ENCODE measurements at places on chromosomes 1 and 21.

DNA sequence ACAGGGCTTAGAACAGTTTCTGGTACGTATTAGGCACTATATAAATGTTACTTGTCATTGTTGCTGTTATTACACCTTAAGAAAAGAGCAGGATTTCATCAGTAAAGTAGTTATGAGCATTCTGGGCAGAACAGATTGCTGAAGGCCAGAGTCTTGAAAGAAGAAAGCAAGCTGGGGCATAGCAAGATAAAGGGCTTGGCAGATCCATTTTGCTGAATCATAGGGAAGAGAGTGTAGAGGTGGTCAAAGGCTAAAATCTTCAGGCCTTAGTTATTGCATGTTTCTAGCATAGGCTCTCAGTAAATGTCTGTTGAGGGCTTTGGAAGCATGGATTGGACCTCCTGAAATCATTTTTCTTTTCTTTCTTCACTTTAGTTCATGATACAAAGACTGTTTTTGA is 67.5 kb downstream of the PLA2G4A start:
- no peak for DNase-seq

DNA sequence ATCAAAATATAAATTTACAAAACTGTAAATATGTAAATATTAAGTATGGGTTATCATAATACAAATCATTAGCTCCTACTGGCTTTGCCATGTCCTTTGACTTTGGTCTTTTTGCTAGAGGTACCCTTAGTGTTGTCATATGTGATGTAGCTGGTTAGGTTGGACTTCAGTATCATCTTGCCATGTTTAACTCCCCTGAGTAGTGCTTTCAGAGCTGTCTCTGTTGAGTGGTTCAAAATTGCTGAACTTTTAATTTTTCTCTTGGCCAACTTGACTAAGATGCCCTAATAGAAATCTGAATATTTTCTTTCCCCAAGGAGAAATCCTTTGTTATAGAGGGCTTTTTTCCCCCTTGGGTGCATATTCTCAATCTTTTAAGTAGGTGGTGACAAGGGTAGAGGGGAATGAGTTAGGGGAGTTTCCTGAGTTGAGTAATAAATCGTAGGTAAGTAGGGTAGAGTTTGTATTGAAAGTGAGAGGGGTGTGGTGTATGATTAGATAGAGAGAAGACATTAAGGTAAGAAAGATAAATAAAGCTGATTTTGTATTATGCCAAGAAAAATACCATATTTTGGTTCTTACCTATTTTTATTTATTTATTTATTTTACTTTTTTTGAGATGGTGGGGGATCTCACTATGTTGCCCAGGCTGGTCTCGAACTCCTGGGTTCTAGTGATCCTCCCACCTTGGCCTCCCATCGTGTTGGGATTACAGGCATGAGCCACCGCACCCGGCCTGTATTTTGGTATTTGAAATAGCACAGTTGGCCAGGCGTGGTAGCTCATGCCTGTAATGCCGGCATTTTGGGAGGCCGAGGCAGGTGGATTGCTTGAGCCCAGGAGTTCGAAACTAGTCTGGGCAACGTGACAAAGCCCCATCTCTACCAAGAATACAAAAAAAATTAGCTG is 21.8 kb downstream of the RPRD2 start:
- no peak for DNase-seq

DNA sequence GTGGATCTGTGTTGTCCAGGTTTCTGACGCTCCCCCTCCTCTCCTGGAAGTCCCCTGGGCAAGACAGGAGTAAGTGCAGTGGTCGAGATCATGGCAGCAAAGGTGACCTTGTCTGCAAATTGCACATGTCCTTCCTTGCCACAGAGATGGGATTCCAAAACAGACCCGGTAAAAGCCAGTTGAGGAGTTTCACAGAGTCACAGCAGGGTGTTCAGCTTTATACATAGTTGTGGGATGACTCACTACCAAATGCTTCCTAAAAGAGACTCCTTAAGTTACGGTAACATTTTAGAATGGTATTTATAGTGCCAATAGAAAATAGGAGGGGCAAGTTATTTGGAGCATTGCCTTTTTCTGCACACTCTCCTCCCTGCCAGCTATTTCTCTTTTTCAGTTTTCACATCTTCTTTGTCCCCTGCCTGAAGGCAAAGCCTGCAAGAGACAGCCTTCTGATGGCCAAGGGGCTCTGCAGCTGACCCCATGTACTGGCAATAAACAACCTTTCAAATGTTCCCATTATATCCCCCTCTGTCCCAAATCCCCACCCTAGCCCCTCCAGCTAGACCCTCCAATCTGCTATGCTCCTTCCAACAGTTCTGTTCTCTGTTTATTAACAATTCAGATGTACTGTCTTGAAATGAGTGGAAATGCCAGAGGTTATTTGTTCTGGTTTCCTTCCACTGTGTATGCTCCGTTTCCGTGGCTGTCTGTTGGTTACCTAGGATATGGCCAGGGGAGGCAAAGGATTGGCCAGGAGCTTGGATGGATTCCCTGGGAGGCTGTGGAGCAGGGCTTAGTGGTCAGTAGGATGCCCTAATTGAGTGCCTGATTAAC is 115.0 kb downstream of the TGFB2 start:
- peak; percentile 89 for DNase-seq

DNA sequence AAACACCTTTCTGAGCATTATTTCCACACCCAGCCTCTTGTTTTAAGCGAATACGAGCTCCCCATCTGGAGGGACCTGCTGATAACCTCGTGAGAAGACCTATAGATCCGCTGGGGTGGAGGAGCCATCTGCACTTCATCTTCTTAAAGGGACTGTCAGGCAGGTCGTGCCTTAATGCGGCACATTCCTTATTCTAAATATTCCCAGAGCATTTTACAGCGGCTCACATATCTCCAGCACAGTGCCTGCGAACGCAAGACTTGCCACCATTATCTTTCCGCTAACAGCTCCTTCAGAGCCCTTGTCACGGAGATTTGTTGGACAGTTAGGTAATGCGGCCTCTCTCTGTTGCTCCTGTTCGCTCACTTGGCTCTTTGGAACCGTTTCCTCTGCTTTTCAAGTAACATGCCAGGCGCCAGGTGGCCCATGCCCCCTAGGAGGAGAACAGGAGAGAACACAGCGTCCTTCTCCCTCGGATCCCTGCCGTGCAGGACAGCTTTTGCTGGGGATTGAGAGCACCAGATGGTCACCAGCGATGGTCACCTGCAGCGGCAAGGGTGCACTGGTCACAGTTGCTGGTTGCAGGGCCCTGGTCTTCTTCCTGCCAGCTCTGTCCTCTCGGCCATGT is 162.4 kb downstream of the PGBD5 start:
- no peak for DNase-seq

- no peak for DNase-seq
These were observed 68.7 kb upstream of the MPC2 start for GRCh38 chr1:168005529-168005928.

DNA sequence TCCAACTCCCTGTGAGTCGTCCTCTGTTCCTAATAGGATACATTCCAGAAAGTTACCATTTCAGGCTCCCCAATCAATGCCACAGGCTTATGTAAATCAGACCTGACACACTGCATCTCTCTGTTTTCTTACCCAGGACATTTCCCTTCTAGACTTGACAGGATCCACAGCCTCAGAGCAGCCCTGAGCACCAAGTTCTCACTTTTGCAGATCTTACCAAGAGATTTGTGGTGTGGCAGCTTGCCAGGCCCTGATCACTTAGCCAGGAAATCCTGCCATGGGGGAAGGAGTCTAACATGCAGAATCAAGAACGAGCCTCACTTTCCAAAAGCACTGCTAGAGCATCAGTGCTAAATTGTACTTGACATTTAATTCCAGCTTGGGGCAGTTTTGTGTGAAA is 202.9 kb downstream of the TBX15 start:
- DNase-seq, result peak; percentile 44

GRCh38 chr21:14064296-14064645 is 146.5 kb downstream of the LIPI start:
- no peak for DNase-seq
